WTC11 (cell line): ENCODE measurements at places on chromosomes 3 and 15. TPM values are rescaled to one million over a fixed set of nuclear protein-coding genes. Genes with fewer than 3 reads are reported as not detected.

Gene GLDN
- 0.77 to 1.8 TPM (median 1.7 TPM) in 3 replicates for total RNA-seq

Gene RTP3
- not detected in 3 replicates for total RNA-seq

Gene BFSP2
- 0.44 TPM in 1 of 3 replicates, not detected in the others for total RNA-seq

DNA sequence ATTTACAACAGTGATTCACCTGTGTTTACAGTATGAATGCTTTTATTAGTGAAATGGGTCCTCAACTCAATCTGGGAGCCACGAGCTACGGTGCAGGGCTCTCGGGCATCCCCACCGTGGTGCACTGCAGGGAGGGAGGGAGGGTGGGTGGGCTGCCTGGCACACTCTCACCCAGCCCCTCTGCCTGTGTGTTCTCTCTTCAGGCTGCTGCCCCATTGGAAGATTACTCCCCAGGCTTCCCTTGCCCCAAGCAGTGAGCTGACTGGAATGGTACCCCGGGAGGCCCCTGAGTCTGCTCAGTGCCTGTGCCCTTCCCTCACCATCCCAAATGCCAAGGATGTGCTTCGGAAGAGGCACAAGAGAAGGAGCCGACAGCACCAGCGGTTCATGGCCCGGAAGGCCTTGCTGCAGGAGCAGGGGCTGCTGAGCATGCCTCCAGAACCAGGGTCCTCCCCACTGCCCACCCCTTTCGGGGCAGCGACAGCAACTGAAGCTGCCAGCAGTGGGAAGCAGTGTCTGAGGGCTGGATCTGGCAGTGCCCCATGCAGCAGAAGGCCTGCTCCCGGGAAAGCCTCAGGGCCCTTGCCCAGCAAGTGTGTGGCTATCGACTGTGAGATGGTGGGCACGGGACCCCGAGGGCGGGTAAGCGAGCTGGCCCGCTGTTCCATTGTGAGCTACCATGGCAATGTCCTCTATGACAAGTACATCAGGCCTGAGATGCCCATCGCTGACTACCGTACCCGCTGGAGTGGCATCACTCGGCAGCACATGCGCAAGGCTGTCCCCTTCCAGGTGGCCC, 5.0 kb downstream of the AEN start:
- no peaks in the 10 kb centered on the region for H3K27me3 ChIP-seq
- H3K27ac ChIP-seq, result no peak overlapping the region
- H3K4me3 ChIP-seq, result peak overlapping the region; percentile 3; the same call in 1 of the 2 replicates
- no peak for DNase-seq

- H3K27me3 ChIP-seq, result no peaks in the 10 kb centered on the region; the same call in 1 of the 2 replicates
- no peak overlapping the region for H3K4me3 ChIP-seq
- H3K4me1 ChIP-seq, result peaks cover 6% of the 10 kb centered on the region
- no peaks in the 10 kb centered on the region for H3K36me3 ChIP-seq
Observed at GRCh38 chr3:44415421-44415820, 62.0 kb downstream of the ZNF445 start.
